ENCODE measurements at places on chromosomes 2 and 18.

- no peak for DNase-seq
Observed at GRCh38 chr18:23719634-23720201, 30.5 kb downstream of the LAMA3 start.

DNA sequence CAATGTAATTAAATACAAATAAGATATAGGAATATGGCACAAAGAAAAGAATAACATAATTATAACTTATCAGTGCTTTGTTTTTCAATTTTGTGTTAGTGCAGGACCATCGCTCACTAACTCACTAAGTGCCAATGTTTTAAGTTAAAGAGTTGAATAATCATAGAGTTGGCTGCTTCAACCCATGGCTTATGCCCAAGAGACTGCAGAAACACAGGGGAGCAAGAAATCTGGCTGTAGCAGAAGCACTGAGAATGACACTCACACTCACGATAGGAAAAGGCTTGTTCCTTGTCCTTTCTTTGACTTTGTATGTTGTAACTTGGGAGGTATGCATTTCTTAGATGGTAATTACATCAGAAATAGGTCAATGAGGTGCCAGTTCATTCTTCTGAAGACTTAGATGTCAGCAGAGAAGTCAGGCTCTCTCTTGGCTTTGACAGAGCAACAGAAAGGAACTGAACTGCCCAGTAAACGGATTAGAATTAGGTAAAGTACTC lies 852.2 kb downstream of the LRRTM4 start:
- DNase-seq: no peak

- DNase-seq: no peak
Observed at GRCh38 chr2:106059416-106060065, 134.6 kb downstream of the UXS1 start.

GRCh38 chr2:235314371-235314930 lies 179.4 kb upstream of the AGAP1 start:
- no peak for DNase-seq

GRCh38 chr2:166784296-166784946 lies 103.9 kb upstream of the XIRP2 start:
- DNase-seq: no peak

- no peak for DNase-seq
Observed at GRCh38 chr18:62102221-62102620, 84.6 kb downstream of the PIGN start.

DNA sequence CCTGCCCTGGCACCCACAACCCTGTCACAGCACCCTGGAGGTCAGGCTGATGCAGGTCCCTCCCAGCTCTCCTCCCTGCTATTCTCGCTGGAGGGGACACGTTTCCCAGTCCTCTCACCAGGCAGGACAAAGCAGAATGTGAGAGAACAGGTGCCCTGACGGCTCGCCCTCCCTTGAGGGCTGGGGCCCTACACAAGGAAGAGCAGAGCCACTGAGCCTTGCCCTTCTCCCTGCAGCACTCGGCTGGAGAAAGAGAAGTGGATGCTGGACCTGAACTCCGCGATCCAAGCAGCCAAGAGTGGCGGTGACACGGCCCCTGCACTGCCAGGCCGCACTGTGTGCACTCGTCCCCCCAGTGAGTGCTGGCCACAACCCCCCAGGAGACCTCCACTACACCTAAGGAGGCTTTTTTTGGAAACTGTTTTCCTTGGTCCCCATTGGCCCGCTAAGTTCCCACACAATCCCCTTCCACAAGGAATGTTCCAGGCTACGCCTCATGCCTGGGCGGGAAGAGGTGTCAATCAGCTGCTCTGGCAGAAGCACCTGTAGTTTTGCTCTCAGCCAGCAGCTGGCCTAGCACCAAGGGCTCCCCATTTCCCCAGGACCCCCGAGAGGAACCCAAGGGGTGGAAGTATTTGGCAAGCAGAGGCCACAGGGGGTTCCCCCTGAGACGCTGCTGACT lies 17.4 kb downstream of the STK25 start:
- no peak for DNase-seq

- DNase-seq: no peak
Observed at GRCh38 chr2:198546122-198546521, 741.7 kb downstream of the PLCL1 start.

All from activated CD4-positive, alpha-beta T cell treated with anti-CD3 and anti-CD28 coated beads for 24 hours (primary cell).